Thoracic aorta (tissue), 2 donors: ENCODE measurements at places on chromosomes 1 and 21. TPM values are rescaled to one million over a fixed set of nuclear protein-coding genes. Genes with fewer than 3 reads are reported as not detected.

- no peak for DNase-seq
Measured at GRCh38 chr1:8947127-8947691, 1.5 kb downstream of the CA6 start.

- no peak for DNase-seq
Measured at GRCh38 chr1:158946785-158947184, 15.4 kb downstream of the PYHIN1 start.

- DNase-seq, result no peak
Measured at GRCh38 chr1:40663324-40664166, 1.9 kb downstream of the RIMS3 start.

DNA sequence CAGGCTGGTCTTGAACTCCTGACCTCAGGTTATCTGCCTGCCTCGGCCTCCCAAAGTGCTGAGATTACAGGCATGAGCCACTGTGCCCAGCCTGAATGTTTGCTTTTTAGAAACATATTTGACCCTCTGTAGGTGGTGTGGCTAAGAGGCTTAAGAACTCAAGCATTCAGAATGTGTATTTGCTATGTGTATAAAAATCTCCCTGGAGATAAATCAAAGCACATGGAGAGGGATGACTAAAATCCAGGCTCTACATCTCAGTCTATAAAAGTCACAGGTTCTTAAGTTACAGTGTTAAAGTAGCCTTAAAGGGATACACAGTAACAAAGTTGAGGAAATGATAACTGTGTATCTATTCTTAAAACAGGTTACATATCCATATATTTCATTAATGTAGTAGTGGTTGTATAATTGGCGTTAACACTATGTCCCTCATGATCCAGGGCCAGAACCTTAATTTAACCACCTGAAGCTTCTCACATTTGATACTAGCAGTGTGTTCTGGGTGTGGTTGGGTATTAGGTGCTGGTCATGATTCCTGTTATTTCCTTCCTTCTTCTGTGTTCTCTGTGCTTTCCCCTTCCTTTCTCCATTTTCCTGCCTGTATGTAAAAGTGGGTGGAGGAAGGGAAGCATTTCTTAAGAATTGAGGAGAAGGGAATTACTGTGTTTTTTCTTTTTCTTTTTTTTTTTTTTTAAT lies 16.2 kb downstream of the GIPC2 start:
- DNase-seq, result no peak

GRCh38 chr1:204763773-204764427 lies 78.4 kb upstream of the LRRN2 start:
- DNase-seq, result peak; percentile 33

GRCh38 chr1:110872366-110872744 lies 593 bp upstream of the CD53 start:
- no peak for DNase-seq

DNA sequence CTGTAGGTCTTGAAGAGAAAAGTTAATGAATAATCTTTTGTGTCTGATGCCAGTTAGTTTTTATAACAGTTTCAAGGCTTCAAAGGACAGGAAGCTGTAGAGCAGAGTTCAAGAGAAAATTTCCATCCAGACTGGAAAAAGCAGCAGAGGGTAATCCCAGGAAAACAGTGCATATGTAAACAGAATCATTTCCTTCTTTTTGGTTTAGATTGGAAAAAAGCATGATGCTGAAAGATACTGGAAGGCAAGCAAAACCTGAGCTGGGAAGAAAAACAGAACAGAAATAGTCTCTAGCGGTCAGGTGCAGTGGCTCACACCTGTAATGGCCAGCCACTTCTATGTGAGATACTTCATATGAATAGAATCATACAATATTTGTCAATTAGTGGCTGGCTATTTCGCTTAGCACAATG lies 71.9 kb downstream of the ZSWIM5 start:
- no peak for DNase-seq

- no peak for DNase-seq
Measured at GRCh38 chr1:171717062-171717718, 24.7 kb downstream of the VAMP4 start.

DNA sequence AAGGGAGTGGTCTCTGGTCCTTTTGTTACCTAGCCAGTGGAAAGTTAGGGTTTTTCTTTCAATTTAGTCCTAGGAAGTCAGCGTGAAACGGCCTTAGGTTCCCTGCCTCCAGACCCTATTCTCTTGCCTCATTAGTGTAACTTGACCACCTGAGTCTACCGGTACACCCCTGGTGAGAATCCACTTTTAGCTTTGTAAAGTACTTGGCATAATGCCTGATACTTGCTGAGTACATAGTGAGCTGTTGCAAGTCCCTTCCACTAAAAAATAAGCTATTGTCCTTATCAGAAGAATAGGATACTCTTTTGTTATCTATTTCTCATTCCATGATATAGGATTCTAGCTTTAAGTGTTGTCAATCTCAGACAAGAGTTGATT lies 228.8 kb downstream of the ST6GALNAC3 start:
- DNase-seq, result no peak

- DNase-seq, result no peak
Measured at GRCh38 chr1:37105911-37106310, 71.6 kb upstream of the GRIK3 start.

DNA sequence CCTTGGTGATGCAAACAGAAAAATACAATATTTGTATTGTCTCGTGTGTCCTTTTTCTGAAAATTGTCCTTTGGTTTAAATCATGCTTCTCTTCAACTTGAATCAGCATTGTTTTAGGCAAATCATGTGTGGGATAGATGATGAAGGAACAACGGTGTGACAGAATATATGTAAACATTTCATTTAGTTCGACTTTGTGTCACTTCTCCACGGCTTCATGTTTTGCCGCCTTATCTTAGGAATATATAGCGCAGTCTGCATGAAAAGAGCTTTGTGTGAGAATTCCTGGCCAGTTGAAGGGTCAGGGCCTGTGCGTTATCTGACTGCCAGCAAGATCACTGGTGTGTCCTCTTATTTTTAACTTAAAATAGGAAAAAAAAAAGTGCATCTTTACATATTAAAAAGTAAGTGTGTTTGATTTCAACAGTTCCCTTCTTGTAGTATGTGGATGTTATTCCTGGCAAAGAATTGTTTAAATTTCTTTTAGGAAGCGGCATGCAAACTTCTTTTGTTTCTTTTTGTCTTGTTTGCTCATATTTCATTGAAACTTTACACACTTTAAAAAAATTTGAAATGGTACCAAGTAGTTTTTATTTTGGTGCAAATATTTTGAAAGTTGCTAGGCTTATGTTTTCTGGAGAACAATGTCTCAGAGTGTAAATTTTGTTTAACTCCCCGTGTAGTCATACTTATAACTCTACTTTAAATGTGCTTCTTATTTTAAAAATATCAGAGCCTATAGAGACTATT lies 465.2 kb downstream of the USP25 start:
- DNase-seq, result no peak

DNA sequence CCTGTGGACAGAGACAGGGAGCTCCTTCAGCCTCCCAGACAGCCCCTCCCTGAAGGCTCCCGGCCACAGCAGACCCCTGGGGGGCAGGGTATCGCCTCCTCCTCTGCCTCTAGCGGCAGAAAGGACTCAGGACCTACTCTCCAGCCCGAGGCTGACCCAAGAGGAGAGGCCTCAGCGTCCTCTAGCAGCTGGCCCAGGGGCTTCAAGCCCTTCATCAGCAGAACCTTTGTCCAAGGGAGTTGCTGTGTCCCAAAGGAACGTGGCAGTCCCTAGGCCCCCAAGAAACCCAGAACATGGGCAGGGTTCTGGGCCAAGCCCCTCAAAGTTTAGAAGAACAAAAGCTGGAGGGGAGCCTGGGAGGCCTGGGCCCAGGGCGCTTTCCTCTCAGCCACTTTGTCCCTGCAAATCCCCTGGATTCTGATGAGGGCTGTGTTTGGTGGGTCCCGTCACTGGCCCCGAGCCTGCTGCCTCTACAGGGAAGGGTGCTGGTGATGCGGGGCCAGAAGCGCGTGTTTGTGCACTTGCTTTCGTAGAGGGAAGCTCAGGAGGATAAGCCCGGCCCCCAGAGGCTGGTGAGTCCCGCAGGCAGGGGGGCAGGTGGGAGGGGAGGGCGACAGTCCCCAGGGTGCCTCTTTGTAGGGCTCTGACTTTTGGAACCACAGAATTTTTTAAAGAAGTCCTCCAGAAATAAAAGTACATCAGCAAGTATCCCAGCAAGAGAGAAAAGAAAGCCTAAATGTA lies 13.3 kb downstream of the ITGB2 start:
- no peak for DNase-seq

DNA sequence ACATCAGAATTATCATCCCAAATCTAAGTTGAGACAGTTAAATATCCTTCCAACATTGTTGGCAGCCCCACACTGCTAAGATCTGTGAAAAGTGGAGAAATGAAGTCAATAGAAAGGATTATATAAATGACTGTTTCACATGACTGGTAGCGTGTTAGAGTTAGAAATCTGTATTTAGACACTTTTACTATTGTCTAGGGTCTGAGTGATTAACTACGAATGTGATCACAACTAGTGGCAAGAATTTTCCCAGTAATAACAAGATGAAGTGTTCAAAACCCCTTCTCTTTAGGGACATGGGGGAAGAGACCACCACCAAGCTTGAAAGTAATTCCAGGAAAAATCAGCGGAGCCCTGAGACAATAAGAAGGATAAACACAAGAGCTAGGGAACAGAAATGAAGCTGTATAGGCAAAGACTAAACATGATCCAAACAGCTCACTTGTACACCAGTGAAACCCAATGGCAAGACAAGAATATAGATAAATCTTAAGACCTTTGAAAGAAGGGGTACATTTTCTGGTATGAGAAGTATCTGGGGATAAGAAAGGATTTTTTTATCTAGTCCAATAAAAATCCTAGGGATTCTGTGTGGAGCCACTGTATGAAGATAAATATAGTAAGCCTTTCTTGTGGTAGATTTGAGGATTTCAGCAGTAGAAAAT lies 646.6 kb upstream of the USP24 start:
- no peak for DNase-seq

DNA sequence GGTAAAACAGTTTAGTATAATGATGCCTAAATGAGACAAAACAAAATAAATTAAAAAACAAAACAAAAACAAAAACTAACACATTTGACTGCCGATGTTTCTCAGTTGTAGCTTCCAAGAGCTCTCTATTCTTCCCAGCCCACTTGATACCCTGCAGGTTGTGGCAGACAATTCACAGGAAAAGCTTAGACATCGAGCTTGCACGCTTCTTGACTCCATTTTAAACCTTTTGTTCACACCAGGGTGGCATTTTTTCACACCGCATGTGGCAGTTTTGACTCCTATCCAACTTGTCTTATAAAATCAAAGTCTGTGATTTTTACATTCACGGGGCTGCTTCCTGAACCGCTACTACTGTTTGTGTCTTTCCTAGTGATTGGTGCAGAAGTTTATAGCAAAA lies 575.9 kb downstream of the USP25 start:
- no peak for DNase-seq

GRCh38 chr1:101738475-101738874 lies 258.3 kb downstream of the OLFM3 start:
- no peak for DNase-seq

- DNase-seq, result no peak
Measured at GRCh38 chr1:62841587-62842169, 57.7 kb downstream of the ATG4C start.

The MAB21L3 gene
- not detected for total RNA-seq

The BSDC1 gene
- total RNA-seq, result 84.9 TPM

The WNT3A gene
- not detected for total RNA-seq

The OR11L1 gene
- not detected for total RNA-seq

The PRELP gene
- total RNA-seq, result 232 TPM
